CD8-positive, alpha-beta memory T cell (primary cell): ENCODE measurements at places on chromosomes 5 and 9.

DNA sequence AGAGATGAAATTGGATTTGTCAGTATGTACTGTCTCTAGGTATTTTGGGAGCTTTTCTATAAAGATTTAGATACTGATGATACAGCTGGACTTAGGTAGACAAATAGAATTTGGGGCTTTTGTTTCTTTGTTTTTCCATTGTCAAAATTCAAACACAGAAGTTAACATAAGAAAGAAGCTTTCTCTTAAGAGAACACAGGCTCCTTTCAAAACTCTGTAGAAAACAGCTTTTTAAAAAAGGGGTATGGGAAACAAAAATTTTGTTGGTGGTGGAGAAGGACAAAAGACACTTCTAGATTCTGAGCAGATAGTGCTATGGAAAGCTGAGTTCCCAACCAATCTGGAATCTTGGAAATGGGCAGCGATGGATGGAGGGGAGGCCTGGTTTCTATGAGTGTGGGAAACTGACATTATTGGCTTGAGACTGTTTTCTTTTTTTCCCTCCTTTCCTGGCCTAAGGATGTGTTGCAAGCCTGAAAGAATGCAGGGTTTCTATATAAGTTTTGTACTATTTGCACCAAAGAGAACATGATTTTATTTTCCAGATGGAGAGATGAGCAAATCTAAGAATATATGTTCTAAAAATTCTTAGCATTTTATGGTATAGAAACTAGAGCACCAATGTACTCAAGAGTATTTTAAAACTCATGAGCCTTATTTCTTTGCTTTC is 240.0 kb downstream of the PRR16 start:
- DNase-seq, result no peak

DNA sequence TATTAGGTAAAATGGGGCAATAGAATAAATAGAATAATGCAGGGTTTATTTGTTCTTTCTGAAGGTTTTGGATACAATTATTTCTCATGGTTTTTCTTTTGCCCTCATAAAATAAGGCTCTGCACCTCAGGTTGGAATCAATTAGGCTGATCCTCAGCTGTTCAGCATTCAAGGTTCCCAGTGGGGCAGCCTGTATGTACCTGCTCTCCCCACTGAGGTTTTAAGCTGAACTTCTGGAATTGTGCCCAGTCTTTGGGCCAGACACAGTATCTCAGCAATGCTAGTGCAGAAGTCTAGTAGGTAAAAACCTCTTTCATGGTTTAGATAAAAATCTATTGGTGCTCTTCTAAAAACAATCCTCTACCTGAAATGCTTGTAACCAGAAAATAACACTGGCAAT is 98.0 kb downstream of the EDIL3 start:
- no peak for DNase-seq

GRCh38 chr9:94174164-94174563 is 84.9 kb upstream of the ZNF169 start:
- DNase-seq, result no peak

GRCh38 chr5:96279801-96280542 is 153.1 kb downstream of the PCSK1 start:
- no peak for DNase-seq

- DNase-seq, result no peak
Observed at GRCh38 chr5:12780536-12780935, 876.3 kb upstream of the CTNND2 start.

- no peak for DNase-seq
Observed at GRCh38 chr5:169973056-169973455, 7.2 kb downstream of the INSYN2B start.
